ENCODE measurements at places on chromosomes 12 and 14.

DNA sequence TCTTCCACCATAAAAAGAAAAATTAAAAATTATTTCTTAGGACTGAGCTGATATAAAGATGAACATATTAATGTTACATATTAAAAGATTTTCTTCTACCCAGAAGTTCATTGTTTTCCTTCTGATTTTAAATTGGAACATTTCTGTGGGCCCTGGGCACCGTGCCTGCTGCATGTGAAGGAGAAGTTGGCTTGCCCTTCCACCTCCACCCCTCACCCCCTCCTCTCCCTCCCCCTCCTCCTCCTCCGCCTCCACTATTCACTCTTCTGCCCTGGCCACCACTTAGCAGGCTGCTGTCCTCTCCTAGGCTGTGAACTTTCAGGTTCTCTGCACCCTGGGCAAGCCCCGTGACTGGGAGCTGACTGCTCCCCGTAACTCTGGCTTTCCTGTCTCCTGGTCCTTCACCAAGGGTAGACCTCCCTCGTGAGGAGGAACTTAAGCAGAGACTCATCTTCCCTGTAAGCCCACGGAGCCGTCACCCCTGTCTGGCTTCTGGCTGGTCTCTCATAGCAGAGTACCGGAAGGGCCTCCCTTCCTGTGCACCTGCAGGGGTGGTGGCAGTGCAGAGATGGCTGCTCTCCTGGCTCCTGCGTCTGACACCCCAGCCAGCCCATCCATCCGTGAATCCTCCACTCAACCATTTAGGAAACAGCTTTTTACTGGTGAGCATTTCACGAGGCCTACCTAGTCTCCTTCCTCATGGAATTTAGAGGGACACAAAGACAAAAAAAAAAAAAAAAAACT is 12.8 kb downstream of the TUNAR start:
- DNase-seq: no peak

DNA sequence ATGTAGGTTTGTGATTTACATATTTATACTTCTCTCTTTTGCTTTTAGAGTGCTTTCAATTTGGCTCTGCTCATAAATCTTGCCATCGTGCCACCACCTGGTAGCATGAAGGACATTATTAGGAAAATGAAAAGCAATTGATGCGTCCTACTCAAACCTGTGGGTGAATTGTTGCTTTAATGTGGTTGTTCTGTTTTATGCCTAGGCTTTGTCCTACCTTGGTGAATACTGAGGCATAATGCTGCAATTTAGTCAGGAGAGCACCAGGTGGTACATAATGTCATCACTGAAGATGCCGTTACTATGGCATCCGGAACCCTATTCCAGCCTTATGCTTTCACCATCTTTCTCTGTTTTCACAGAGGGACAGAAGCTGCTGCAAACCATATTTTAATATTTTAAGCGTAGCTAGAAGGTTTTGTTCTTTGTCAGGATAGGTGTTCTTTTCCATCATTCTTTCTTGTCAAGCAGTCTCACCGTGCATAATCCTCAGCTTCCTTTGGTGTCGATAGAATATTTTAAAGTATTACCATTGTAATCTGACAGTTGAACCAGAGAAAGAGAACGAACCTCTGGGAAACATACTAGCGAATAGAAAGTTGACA is 68.5 kb upstream of the PKP2 start:
- peak; percentile 70 for DNase-seq

DNA sequence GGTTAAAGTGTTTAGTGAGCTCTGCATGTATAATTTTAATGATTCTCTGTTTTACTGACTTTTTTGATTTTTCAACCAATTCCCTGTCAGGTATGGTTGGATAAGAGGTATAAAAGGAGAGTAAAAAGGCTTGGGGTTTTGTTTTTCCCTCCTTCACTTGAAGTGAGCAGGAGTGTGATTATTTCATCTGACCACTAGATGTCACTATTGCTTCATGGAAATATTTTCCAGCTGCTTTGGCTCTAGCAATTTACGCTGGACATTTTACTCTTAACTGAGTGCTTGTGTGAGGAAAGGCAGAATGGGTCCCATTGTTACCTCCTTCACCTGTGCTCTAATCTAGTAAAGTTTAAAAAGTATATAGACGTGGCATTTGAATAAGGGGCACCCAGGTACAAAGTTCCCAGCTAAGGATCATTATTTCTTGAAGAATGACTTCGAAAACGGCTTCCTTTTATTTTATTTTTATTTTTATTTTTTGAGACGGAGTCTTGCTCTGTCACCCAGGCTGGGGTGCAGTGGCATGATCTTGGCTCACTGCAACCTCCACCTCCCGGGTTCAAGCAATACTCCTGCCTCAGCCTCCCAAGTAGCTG is 66.5 kb downstream of the TBC1D30 start:
- peak; percentile 79 for DNase-seq

GRCh38 chr14:83757916-83758315 is 1772.0 kb upstream of the FLRT2 start:
- no peak for DNase-seq

- no peak for DNase-seq
Measured at GRCh38 chr12:48034835-48035805, 30.8 kb upstream of the COL2A1 start.

DNA sequence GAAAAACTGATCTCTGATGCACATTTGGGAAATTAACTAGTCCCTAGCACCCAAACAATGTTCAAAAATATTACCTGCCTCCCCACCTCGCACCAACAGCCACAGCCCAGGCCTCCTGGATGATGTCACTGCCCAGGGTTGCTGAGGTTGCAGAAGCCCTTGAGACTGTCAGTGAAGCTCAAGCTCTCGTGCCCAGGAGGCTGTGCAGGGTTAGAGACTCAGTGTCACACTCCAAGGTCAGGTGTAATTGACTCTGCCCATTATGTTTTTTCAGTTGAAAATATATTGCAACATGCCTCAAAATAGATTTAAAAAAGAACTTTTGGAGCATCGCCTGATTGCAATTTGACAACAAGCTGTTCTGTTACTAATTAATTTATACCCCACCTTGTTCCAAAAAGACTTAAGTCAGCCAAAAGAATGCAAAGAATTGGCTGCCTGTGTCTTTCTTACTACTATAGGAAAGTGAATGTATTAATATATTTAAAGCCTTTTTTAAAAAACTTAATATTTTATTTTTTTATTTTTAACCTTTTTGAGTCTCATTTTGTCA is 72.3 kb downstream of the CMAS start:
- DNase-seq: no peak

DNA sequence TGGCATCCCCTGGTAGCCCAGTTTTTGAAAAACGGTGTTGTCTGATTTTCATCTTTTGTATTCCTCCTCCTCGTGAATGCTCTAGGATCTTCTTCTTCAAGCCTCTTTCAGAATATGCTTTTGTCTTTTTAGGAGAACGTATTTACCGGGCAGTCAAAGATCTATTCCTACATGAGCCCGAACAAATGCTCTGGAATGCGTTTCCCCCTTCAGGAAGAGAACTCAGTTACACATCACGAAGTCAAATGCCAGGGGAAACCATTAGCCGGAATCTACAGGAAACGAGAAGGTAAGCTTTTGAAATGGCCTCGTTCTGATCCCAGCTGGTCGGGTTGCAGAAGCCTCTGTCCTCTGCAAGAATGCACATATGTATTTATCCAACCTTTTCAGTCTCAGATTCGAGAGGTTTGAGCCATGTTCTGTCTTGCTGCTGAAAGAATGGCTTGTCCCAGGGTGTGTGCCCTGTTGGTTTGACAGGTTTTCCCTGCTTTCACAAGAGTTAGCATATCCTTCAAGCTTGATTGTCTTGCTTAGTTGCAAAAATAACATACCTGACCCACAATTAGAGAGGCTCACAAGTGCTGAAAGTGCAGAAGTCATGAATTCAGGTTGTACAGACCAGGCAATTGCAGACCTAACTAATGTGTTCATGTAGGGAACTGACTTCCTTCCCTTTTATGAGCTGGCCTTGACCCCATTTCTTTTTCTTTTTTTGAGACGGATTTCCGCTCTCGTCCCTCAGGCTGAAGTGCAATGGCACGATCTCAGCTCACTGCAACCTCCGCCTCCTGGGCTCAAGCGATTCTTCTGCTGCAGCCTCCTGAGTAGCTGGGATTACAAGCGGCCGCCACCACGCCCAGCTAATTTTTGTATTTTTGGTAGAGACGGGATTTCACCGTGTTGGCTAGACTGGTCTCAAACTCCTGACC is 6.8 kb downstream of the KMT5A start:
- DNase-seq: no peak

DNA sequence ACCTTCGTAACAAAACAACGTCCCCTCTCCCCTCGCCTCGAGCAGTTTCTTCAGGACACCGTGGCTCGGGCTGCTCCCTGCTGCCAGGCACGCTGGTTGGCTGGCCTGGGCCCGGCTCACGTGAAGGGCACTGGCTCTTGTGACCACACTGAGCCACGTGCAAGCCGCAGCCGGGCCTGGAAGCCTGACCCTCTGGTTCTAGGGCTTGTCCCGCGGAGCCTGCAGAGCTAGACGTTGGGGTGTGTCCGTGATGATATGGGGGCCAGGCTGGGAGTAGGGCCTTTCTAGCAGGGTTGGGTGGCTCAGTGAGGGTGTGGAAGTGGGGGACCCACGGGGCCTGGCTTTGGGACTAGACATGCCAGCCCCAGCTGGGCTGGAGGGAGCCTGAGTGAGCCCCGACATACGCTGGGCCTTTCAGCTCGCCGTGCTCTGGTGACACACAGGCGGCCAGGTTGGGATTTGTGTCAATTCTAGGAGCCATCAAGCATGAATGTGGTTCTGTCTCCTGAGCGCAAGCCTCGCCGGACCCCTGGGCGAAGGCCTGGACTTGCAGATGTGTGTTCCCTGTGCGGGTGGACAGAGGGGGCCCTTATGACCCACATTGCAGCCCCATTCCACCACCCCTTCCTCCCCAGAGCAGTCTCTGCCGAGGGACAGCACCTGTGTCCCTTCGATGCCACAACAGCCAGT is 13.6 kb upstream of the AMN start:
- no peak for DNase-seq

- no peak for DNase-seq
Measured at GRCh38 chr14:79064214-79064613, 894.0 kb downstream of the NRXN3 start.

DNA sequence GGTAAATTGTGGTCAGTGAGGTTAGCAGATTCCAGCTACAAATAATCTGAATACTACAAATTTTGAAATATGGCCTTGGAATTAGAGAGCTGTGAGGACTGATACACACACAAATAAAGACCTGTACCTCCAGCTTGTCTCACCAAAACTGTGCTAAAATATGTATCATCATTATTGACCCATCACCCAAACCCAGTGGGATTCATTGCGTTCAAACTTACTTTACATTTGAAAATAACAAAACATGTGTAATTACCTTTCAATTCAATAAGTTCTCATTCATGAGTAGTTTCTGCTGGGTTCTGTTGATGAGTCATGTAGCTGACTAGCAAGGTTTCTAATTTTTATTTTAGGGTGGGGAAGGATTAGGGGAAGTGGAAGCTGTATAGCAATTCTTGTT is 170.9 kb downstream of the MSRB3 start:
- DNase-seq: no peak

GRCh38 chr14:70709726-70710382 is 68.1 kb downstream of the TTC9 start:
- DNase-seq: peak; percentile 66

DNA sequence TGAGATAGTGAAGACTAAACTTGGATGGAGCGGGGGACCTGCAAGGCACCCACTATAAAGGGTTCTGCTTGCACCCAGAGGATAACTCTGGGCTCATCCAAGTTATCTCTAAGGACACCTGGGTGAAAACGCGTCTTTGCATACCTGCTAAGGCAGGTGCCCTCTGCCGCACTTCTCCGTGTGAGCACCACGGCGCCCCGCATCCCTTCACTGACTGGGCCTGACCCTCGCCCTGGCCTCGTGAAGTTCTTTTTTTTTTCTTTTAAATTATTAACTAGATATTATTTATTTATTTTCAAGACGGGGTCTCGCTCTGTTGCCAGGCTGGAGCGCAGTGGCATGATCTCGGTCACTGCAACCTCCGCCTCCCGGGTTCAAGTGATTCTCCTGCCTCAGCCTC is 20.0 kb upstream of the APOF start:
- DNase-seq: no peak

- DNase-seq: no peak
Measured at GRCh38 chr12:67630373-67631088, 18.0 kb upstream of the DYRK2 start.

GRCh38 chr12:28994179-28994715 is 154.8 kb upstream of the FAR2 start:
- no peak for DNase-seq

DNA sequence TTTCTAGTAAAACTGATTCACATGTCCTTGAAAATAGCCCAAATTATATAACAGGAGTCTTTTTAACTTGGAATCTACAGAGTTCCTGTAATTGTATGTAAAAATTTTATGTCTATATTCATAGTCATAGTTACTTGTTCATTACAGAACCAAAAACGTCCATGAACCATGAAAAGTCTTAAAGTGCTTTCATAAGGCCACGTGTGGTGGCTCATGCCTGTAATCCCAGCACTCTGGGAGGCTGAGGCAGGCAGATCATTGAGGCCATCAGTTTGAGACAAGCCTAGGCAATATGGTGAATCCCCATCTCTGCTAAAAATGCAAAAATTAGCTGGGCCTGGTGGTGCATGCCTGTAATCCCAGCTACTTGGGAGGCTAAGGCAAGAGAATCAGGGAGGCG is 48.4 kb downstream of the GALNT4 start:
- no peak for DNase-seq

- DNase-seq: no peak
Measured at GRCh38 chr12:113359133-113359938, 949 bp downstream of the PLBD2 start.

- DNase-seq: no peak
Measured at GRCh38 chr14:50225067-50225973, 6.1 kb downstream of the SOS2 start.

DNA sequence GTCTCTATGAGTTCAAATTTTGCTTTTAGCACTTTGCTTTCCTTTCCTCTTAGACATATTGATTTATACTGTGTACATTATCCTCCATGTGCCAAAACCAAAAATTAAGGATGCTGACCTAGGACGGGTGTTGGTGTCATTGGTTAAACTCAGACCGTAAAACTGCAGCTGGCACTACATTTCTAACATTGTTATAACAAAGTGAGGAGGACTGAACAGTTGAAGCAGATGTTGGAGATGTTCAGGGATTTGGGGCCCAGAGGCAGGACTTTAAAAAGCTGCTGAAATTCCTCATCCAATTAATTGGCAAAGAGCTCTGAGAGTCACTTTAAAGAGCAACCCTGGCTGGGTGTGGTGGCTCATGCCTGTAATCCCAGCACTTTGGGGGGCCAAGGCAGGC is 72.4 kb downstream of the TMTC1 start:
- no peak for DNase-seq

DNA sequence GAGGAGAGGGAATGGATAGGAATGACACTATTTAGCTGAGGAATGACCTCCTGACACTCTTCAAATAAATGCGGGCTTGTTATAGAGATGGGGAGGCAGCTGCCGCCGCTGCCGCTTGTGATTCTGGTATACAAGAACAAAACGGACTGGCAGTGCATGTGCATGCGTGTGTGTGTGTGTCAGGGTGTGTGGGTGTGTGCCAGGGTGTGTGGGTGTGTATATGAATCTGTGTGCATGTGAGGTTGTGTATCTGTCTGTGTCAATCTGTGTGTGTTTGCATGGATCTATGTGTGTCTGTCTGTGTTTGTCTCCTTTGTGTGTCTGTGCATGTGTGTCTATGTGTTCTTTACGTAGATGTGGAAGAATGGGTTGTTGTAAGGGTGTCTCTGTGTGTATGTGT is 26.0 kb upstream of the LHX5 start:
- DNase-seq: no peak

GRCh38 chr14:96167224-96168148 is 37.2 kb upstream of the BDKRB2 start:
- peak; percentile 23 for DNase-seq

Measured in NCI-H774 (cell line).